Lung microvascular endothelial cell (primary cell): ENCODE measurements at places on chromosomes 6 and 20. TPM values are rescaled to one million over a fixed set of nuclear protein-coding genes. Genes with fewer than 3 reads are reported as not detected.

GRCh38 chr6:33950472-33950881, 146.7 kb upstream of the MLN start:
- DNase-seq, result no peak

DNA sequence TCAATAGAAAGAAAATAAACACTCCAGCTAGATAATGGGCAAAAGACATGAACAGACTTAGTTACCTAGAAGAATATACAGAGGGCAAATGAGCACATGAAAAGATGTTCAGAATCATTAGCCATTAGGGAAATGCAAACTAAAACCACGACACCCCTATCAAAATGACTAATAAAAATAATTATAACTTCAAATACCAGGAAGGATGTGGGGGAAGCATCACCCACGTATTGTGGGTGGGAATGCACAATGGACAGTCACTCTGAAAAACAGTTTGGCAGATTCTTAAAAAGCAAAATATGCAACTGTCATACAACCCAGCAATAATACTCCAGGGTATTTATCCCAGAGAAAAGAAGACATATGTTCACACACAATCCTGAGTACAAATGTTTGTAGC, 92.6 kb downstream of the DLL1 start:
- DNase-seq, result no peak

GRCh38 chr6:147000545-147001488, 203.4 kb upstream of the STXBP5 start:
- peak; percentile 52 for DNase-seq

DNA sequence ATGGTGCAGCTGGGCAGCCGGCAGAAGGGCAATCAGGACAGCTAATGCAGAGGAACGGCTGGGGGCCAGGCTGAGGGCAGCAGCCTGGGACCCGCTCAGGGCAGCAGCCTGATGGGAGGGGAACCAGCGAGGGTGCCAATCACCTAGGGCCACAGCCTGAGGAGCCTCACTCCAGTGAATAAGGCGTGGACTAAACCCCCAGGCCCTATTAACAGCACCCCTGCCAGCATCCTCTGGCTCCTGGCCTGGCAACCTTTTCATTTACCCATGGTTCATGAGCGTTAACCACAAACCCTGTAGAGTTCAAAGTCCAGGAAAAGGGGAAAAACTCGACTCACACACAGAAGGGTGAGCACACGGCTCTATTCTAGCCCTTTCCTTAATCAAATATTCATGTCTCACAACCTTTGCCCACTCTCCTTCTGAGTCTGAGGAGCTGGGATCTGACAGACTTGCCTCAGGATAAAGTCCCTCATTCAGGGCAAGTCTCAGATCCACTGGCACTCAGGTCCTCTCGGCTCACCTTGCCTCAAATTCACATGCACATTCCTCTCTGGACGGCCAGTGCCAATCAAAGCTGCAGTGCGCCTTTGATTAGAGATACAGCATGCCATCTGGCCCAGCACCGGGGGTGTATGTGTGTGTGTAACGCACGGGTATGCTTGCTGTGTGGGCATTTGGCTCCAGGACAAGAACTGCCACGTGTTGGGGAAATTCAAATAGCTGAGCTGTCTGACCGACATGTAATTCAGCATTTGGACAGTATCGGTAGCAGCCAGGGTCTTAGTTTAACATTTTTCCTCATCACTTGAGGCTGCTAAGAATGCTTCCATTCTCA, 86.9 kb upstream of the TRAF3IP2 start:
- peak; percentile 37 for DNase-seq

- DNase-seq, result no peak
These were observed 151.8 kb upstream of the PRND start for GRCh38 chr20:4569865-4570264.

- DNase-seq, result no peak
These were observed 60.1 kb downstream of the SESN1 start for GRCh38 chr6:109034526-109034925.

DNA sequence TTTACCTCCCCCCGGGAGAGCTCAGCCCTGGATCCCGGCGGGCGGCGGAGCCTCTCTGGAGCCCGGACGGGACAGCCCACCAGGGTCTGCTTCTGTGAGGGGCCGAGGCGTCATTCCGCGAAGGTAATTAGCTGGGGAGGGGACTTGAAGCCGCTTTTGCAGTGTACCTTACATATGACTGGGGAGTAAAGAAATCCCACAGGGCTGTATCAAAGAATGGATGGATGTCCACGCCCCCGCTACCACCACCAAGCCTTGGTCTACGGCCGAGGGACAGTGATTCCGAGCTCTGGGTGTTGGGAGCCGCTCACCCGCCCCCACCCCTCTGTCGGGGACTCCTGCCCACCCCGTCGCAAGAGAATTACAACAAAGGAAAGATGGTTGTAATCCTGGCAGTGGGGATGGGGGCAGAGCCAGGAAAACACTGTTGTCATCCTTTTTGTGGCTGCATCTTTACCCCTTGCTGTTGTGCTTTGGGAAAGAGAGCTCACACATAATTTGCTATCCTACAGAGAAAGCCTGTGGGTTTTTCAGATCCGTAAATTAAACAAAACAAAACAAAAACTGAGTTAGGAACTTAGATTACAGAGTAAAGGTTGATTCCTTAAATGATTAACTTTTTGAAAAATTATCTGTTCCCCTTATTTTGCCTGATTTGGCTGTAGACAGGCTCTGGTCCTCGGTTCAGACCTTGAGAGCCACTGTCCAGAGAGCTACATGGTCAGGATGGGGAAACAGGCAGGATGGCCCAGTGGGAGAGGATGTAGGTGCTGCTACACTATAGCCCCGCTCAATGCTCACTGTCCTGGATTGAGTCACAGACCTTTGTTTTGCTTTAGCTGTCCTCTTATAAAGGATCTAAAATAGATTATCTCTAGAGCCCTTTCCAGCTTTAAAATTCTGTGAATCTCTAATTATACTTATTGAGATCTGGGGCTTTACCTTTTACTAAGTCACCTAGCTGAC, 997 bp upstream of the FBXO30 start:
- peak; percentile 39 for DNase-seq

DNA sequence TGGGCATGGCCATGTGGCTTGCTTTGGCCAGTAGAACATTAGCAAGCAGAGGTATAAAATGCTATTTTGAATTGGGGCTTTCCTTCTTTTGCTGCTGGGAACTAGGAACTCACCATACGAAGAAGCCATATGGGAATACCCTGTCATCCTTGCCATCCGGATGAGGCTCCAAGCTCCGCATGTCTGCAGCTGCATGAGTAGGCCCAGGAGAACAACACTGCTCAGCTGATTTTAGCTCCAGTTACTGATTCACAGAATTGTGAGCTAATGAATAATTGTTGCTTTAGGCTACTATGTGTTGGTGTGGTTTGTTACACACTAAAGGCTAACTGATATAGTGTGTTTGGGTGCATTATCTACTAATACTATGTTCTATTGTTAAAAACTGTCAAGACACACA, 2.7 kb upstream of the PLCB4 start:
- DNase-seq, result no peak

GRCh38 chr6:31769684-31770371, 7.3 kb downstream of the VWA7 start:
- DNase-seq, result peak; percentile 59

- no peak for DNase-seq
These were observed 54.8 kb upstream of the SGK1 start for GRCh38 chr6:134372603-134373281.

DNA sequence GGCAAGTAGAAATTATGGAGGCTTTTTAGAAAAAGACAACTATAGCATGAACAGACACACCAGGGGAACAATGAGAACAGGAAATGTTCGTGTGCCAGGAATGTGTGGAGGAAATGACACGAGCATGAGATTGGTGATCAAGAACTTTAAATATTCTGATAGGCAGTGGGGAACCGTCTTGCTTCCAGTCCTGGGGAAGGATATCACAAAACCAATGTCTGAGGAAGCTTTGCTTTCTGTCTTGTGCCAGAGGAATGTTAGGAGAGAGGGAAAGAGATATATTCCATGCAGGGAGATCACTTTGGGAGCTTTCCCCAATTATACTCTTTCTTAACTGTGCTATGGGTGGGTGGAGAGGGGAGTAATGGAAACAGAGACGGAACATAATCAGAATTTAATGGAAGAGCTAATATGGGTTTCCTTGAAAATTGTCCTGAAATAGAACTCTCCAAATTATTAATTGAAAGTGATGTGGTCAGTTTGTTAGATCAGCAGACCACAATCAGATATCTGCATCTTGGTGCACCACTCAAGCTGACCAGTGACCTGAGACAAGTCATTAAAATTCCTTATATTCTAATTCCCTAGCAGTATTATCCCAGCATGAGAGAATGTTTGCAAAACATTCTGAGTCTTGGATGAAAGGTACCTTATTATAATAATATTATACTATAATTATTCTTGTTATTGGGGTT, 178.2 kb downstream of the SOX4 start:
- DNase-seq, result peak; percentile 88

- DNase-seq, result no peak
These were observed 25.9 kb upstream of the APMAP start for GRCh38 chr20:25018425-25018824.

Gene ZNF165
- total RNA-seq, result 0.20 and 0.22 TPM in 2 replicates

Gene UST
- under 0.01 TPM in 2 replicates for total RNA-seq

Gene LPA
- not detected in 2 replicates for total RNA-seq
